Testis (tissue), 5 donors: ENCODE measurements at places on chromosomes 3 and 15.

- no peak for DNase-seq
Measured at GRCh38 chr15:78564743-78565096, 600 bp upstream of the CHRNA5 start.

DNA sequence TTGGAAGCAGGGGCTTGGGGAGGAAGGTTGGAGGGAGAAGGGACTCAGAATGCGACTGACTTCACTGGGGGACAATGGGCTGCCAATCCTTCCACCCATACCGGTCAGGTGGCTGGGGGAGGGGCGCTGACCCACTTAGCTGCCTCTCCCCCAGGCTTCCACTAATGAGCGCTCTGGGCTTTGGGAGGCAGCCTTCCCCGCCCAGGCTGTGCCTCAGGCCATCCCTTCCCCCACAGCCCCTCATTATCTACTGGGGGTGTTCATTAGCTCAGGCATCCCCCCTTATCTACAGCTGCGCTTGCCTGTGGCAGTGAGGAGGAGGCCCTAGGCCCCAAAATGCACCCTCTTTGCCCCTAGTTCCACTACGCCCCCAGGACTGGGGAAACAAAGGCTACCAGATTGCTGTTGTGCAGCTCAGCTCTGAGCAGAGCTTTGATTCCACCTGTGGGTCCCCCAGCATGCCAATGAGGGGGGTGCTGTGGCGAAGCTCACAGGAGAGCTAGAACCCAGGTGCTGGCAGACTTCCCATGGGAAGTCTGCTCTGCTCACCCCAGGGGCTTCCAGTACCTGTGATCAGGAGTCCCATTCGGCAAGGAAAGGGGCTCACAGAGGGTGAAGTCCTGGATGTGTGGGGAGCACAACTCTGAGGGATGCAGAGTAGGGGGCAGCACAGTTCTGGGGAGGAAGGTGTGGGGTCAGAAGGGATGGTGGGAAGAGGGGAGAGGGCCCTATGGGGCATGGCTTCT lies 29.4 kb upstream of the SEMA3F start:
- no peak for DNase-seq

GRCh38 chr3:184953401-184953800 lies 141.4 kb downstream of the VPS8 start:
- DNase-seq = no peak

DNA sequence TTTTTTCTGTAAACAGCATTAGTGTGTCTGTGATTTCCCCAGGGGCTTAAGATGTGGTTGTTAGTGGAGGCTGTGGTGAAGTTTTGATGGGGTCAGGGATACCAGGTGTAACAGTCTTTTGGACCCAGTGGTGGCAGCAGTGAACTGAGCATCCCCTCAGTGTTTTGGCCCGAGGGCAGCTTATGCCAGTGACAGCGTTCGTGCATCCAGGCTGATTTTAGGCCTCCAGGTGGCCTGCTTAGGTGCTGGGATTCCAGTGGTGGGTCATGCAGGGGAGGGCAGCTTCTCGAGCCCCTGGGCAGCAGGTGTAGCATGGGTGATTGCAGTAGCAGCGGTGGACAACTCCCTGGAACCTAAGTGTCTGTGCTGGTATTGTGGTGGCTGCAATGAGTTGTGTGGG lies 29.2 kb downstream of the STT3B start:
- no peak for DNase-seq
